ENCODE measurements at places on chromosomes 16 and 17. TPM values are rescaled to one million over a fixed set of nuclear protein-coding genes. Genes with fewer than 3 reads are reported as not detected.

GRCh38 chr17:78889531-78889930, 13.5 kb downstream of the CEP295NL start:
- no peak for DNase-seq

Gene TMEM100
- 0.40 TPM for total RNA-seq

GRCh38 chr17:13415871-13416416, 185.8 kb downstream of the HS3ST3A1 start:
- DNase-seq: no peak

DNA sequence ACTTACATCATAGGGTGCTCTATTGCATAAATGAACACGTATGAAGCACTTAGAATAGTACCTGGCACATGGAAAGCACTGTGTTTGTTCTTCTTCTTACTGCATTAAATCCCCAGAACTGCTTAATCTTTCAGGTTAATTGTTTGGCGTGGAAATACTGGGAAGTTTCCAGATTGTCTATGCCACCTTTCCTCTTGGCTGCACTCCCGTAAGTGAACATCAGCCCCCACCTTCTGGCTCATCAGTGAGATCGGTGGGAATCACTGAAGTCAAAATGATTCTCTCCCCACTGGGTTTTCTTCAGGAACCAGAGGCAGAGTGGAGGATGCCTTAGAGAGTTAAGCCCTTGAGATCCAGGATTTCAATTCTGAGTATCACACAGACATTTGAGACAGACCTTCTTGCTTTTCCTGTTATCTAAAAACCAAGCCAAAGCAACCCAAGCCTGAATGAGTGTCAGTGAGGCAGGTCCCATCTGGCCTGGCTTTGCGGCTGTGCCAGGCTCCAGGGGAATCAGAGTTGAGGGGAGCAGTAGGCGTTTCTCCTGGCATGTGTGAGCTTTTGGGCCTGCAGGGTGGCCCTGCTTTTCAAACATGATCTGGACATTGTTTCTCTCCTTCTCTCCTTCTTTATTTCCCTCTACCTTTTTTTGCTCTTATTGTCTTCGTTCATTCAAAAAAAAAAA, 59.1 kb downstream of the OTOA start:
- no peak for DNase-seq

GRCh38 chr17:58153046-58153445, 4.9 kb downstream of the OR4D1 start:
- DNase-seq: no peak

Gene SDR42E2
- total RNA-seq: not detected

- no peak for DNase-seq
Measured at GRCh38 chr16:67052399-67052798, 23.4 kb downstream of the CBFB start.

Gene FA2H
- total RNA-seq: not detected

GRCh38 chr17:49595980-49596379, 20.3 kb downstream of the NXPH3 start:
- no peak for DNase-seq

DNA sequence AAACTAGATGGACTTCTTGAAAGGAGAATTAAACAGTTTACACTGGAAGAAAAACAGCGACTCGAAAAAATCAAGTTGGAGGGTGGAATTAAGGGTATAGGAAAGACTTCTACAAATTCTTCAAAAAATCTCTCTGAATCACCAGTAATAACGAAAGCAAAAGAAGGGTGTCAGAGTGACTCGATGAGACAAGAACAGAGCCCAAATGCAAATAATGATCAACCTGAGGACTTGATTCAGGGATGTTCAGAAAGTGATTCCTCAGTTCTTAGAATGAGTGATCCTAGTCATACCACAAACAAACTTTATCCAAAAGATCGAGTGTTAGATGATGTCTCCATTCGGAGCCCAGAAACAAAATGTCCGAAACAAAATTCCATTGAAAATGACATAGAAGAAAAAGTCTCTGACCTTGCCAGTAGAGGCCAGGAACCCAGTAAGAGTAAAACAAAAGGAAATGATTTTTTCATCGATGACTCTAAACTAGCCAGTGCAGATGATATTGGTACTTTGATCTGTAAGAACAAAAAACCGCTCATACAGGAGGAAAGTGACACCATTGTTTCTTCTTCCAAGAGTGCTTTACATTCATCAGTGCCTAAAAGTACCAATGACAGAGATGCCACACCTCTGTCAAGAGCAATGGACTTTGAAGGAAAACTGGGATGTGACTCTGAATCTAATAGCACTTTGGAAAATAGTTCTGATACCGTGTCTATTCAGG, 85.0 kb downstream of the C17orf58 start:
- no peak for DNase-seq

Gene NLRP1
- 19.8 TPM for total RNA-seq

Gene TNFRSF12A
- total RNA-seq: 411 TPM

GRCh38 chr17:70446446-70446845, 277.1 kb downstream of the KCNJ2 start:
- no peak for DNase-seq

DNA sequence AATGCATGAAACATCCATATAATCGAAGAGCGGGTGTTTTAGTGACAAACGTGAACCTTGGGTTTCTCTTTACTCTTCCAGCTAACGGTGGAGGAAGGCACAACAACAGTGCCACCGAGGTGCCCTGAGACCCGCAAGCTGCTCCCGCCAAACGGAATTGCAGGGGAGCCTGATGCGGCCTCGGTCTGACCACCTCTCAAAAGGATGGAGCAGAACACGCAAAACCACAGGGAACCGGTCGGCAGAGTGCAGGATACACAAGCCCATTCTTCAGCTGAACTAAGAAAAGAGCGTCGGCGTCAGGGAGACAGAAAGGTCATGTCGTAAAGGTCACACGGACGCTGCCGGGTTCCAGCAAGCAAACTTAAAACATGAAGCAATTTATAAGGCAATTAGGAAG, 109.5 kb upstream of the ZNF750 start:
- no peak for DNase-seq

Gene CD300H
- total RNA-seq: not detected

- peak; percentile 55 for DNase-seq
Measured at GRCh38 chr16:87789437-87790291, 23.9 kb upstream of the KLHDC4 start.

- peak; percentile 26 for DNase-seq
Measured at GRCh38 chr16:86618431-86619238, 40.3 kb downstream of the FOXL1 start.

- peak; percentile 49 for DNase-seq
Measured at GRCh38 chr17:78013683-78014467, 55.4 kb downstream of the TNRC6C start.

GRCh38 chr17:33732116-33732515, 439.0 kb upstream of the ASIC2 start:
- DNase-seq: no peak

- no peak for DNase-seq
Measured at GRCh38 chr16:15953929-15954813, 4.8 kb downstream of the ABCC1 start.
